ENCODE measurements at places on chromosomes 5 and 9. TPM values are rescaled to one million over a fixed set of nuclear protein-coding genes. Genes with fewer than 3 reads are reported as not detected.

Gene TPPP
- total RNA-seq, result 22.2 TPM

Gene FBXW5
- total RNA-seq, result 64.5 TPM

Gene SLC6A7
- 1.9 TPM for total RNA-seq

Gene DBH
- not detected for total RNA-seq

Gene SNX18
- total RNA-seq, result 33.2 TPM

Gene PCDHAC1
- total RNA-seq, result 66.4 TPM

Data from parietal lobe (tissue), 2 donors.